NCI-H226 (cell line): ENCODE measurements at places on chromosomes 1 and 21.

- DNase-seq, result no peak
These were observed 8.8 kb downstream of the RAB7B start for GRCh38 chr1:205994346-205994745.

GRCh38 chr1:180610556-180611015 lies 21.2 kb upstream of the XPR1 start:
- DNase-seq, result no peak

GRCh38 chr21:25791319-25791718 lies 56.5 kb downstream of the GABPA start:
- no peak for DNase-seq

DNA sequence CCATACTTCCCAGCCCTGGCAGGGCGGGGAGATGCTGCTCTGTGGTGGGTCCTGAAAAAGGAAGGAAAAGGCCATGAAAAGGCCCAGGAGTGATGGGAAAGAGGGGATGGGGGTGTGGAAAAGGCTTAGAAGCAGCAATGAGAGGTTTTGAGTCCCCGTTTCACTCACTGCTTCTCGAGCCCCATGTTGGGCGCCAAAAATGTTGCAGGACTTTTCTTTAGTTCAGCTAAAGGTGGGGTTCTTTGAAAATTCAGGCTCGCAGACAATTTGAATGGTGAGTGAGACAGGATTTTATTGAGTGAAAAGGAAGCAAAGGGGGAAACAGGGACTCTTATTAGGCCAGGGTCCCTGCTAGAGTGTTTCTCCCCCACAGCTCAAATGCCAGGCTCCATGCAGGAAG lies 93.1 kb downstream of the MRPS6 start:
- peak; percentile 19 for DNase-seq

DNA sequence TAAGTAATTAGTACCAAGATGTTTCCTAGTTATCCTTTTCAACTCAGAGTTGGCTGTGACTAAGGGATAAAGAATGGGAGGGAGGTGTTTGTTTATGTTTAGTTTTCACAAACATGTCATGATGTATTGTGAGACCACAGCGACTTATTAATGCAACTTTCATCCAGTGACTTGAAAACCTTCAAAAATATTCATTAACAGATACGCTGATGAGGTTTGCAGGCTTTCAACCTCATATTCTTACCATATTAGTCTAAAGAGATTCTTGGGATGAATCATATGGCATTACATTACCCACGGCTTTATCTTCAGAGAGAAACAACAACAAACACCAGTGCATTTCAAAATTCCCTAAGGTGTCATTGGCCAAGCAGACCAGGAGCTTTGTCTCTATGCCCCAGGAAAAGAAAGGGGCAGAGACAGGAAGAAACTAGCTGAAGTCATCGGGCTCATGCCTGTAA lies 36.4 kb downstream of the PALMD start:
- DNase-seq, result peak; percentile 75

DNA sequence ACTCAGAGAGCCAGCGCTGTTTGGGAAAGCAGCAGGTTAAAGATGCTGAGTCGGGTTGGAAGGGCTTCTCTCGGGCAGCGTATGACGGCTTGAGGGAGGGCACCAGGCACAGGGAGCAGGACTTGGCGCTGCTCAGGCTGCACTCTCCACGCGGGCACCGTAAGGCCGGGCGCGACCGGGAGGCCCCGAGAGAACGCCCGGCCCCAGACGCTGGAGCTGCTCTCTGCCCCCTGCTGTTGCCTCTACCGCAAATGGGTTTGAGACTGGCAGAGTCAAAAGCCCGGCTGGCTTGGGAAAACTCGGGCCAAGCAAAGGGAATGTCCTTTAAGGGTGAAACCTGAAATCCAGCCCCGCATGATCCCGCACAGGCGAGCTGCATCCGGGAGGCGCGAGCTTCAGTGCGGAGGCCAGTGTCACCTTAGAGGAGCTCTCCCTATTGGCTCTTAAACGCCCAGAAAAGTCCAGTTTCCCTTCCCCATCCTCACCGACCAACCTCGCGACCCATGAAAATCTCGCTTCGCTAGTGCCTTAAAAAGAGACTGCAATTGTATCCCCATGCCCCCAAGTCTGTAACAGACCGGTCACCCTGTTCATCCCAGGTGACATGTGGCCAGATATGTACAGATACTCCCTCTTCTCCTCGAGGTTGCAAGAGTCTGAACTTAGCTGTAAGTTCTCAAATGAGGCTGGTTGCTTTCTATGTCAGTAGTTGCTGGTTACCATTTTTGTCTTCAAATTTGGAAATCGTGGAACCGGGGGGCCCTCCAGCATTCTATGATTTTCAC lies 1.1 kb downstream of the PRRX1 start:
- no peak for DNase-seq

GRCh38 chr1:119946724-119947123 lies 50.4 kb upstream of the ADAM30 start:
- DNase-seq, result no peak

DNA sequence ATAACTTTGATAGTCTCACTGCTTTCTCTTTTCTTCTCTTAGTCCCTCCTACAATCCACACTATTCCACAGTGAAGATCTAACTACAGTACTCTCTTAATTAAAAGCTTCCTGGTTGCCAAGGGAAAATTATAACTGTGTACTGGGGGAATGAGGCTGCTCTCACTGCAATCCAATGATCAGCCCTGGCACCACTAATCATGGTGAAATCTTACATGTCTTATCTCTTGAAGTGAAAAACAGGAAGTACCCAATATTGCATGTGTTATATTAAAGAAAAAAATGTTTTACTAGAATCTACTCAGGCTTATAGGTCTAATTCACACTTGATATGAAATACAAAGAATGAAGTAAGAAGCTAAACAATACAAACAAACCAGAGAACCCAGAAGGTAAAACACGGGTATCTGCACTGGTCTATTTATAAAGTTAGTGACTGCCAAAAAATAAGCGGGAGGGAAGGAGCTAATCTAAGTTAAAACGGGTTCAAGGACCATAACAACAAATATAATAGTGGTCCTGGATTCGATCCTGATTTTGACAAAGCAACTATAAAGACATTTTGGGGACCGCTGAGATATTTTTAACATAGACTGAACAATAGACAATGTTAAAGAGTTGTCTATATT lies 57.5 kb downstream of the RGS2 start:
- DNase-seq, result no peak

DNA sequence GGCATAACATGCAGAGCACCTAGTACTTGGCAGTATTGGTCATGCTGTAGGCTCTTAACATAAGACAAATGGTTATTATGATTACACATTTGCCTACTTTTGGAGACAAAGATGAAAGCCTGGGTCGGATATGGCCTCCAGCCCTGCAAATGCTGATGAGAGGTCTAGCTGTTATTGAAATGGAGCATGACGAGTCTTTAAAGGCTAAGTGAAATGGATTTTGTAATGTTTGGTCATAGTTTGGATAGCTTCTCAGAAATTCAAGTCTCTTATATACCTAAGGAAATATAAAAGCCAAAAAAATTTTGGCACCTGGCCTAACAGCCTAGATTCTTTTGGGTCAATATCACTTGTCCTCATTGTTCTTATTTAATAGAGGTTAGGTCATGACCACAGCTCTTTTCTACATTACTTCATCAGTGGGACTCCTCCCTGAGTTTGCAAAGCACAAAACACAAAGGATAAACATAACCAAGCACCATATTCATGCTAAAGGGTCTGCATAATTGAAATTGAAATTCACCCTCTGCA lies 69.2 kb upstream of the WLS start:
- DNase-seq, result no peak

DNA sequence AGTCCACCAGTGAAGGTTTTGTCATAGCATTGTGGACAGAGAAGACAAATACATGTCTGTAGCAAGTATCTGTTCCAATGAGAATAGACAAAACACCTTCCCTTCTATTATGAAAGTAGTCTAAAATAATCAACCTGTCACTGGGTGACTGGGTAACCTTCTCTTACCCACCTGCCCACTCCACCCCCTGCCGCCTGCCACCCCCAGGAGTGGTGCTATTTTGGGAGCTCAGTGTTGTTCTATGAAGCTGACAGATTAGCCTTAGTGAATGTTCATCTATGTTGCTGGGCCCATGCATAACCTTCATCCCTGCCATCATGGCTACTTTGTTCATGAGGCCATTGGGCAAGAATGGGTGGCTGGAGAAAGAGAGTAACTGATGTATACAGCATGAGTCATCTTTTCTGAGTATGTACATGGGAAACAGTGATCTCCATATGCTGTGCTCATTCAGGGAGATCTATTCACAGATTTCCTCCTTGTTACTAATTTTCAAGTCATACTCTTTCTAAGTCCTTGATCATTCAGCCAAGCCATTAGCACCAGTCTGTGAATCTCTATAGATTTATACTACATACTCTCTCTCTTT lies 24.8 kb downstream of the MARK1 start:
- no peak for DNase-seq

- no peak for DNase-seq
These were observed 58.2 kb upstream of the DMRTB1 start for GRCh38 chr1:53400761-53401674.

DNA sequence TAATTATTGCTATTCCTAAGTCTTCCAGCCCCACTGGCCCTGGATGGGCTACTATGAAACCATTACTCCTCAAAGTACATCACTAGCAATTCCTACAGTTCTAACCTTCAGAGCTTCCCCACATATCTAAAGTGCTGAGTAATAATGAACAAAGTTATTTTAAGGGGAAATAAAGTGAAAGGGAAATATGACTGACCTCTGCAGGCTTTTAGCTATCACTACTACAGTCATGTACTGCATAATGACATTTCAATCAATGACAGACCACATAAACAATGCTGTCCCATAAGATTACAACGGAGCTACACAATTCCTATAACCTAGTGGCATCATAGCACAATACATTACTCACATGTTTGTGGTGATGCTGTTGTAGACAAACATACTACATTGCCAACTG lies 32.5 kb upstream of the ASPM start:
- peak; percentile 50 for DNase-seq

DNA sequence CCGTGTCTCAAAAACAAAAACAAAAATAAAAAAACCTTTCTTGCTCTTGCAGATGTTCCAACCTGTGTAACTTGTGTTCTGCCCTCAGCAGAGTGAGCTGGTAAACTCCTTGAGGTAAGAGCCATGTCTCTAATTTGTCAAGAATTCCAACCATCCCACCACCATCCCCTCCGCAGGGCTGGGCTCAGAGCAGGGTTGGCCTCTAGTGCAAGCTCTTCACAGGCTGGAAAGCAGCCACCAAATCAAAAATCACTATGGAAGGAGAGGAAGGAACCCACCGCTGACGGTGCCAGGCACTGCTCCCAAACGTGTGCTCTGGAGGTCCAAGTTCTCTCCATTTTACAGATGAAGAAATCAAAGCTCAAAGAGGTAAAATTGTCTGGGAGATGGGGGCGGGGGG lies 9.4 kb downstream of the PLEKHA6 start:
- DNase-seq, result no peak
